Epithelial cell of proximal tubule (primary cell): ENCODE measurements at places on chromosomes 2 and 18. TPM values are rescaled to one million over a fixed set of nuclear protein-coding genes. Genes with fewer than 3 reads are reported as not detected.

DNA sequence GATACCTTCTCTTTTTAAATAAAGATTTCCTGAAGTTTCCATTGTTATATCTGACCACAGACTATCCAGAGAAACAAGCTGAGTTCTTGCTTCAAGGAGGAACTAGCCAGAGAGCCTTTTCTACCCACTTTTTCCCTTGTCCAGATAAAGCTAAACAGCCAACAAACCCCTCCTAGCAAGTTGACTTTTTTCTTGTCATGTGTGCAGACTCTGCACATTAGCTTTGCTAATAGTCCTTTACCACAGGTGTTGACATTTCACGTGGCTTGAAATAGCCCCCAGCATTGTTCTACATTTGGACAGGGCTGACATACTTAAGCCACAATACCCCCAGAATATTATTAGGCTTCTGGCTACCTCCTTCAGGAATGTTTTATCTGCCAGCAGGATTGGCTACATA, 40.7 kb downstream of the PCBP1 start:
- DNase-seq: no peak

- DNase-seq: no peak
Measured at GRCh38 chr18:78975292-78975691, 4.3 kb upstream of the SALL3 start.

DNA sequence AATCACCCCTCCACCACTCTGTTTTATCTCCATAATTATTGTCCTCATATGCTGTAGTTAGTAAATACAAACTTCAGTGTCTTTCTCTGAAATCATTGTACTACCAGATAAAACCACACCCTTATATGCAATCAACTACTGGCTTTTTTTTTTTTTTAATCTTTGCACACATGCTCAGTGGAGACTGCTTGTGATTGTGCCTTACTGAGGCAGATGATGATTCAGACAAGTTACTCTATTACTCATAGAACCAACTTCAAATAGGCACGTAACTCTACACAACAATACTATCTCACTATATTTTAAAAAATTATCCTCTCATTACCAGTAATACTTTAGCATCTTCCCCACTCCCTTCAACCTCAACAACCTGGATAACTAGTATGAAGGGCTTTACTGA, 1278.4 kb upstream of the PIK3C3 start:
- DNase-seq: no peak

DNA sequence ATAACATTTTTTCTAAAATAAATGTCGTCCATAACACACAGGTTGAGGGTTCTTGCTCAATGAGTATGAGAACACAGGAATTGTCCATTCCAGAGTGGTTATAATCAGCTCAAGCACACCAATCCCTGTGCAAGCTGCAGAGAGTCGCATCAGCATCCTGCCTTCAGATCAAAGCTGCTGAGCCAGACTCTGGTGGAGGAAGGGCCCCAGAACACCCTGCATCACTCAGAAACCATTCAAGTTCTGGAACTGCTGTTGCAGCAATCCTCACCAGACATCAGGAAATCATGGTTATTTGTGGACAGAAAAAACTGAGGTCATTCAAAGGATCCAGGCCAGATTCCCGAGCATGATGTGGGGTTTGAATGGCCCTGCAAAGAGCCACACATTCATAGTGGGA, 44.5 kb downstream of the DNER start:
- no peak for DNase-seq

DNA sequence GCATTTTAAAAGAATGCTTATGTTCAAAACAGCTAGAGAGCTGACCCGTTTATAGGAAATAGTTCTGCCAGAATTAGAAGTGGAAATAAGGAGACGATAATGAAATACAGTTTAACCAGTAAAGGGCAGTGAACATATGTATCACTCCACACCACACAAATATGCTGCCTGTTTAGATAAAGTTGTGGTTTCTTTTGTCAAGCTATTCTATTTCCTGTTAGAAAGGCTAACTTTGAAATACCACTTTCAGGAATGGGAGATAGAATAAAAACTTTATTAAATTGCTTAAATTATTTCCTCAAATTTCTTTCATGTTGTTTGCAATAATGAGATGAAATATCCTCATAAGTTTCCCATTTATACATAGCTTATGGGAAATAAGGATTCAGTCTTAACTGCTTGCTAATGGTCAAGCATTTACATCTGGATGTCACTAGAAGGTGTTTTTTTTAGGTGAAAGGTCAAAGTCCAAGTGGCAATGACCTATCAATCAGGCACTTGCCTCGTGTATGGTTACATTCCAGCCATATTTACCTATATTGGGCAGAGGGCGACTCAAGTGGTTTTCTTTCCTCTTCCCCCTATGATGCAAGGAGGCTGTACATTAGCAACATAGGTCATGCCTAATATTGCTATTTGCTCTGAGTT, 148.9 kb downstream of the ZEB2 start:
- no peak for DNase-seq

GRCh38 chr2:222663479-222663878, 7.6 kb upstream of the FARSB start:
- DNase-seq: no peak

- DNase-seq: no peak
Measured at GRCh38 chr2:168536925-168537466, 80.9 kb downstream of the CERS6 start.

DNA sequence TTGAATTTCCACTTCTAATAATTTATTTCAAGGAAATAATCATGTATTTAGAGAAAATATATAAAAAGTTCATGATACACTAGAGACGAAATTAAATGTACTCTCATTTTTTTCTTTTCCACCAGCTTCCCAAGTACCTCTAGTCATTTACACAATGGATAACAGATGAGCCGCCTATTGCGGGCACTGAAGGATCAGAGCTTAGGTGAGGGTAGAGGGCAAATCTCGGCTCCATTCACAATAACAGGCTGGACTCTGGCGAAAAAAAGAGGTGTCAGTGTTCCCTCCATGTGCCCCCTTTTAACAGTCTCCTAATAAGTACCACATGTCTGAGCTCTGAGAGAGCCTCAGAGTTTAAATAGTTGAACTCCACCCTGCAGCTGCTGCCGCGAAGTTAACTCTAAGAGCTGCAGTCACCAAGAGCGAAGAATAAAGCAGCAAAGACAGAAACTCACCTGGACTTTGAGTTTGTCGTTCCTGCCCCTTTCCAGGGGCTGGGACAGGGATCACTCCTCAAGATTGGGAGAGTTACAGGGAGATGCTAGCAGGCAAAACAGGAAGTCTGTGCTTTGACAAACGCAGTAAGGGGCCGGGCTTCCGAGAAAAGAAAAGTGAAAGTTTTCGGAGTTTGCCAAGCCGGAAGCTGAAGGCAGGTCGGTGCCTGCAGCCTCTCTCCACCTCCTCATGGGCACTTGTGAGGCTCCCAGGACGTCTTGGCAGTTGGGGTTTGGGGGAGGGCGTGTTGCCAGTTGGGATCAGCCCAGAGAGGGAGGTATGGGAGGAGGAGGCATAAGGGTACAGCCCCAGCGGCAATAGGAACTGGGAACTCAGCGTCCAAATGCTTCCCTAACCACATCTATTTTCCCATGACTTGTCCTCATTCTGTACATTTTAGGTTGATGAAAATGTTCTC, at the start of gene SP110:
Gene SP110 (minus strand): TSS at position 566 of the 913 bp plus-strand sequence. CDS start 3,057 bp downstream, outside the sequence.
- DNase-seq: no peak

DNA sequence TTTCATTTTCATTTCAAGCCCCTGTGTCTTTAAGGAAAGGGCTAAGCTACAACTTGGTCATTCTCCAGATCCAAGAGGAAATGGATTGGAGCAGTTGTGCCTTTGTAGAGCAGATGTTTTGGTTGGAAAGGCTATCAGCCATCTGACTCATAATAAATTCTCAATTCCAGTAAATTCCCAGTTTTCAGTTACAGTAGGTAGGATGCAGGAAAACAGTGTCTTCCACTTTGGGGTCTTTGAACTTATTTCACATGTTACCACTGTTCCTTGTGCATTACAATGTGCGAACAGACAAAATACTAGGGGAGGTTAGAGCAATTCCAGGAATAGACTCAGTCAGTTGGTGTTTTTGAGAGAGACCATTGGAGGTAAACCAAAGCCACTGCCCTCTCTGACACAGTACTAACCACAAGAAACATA, 211.9 kb downstream of the BABAM2 start:
- no peak for DNase-seq

DNA sequence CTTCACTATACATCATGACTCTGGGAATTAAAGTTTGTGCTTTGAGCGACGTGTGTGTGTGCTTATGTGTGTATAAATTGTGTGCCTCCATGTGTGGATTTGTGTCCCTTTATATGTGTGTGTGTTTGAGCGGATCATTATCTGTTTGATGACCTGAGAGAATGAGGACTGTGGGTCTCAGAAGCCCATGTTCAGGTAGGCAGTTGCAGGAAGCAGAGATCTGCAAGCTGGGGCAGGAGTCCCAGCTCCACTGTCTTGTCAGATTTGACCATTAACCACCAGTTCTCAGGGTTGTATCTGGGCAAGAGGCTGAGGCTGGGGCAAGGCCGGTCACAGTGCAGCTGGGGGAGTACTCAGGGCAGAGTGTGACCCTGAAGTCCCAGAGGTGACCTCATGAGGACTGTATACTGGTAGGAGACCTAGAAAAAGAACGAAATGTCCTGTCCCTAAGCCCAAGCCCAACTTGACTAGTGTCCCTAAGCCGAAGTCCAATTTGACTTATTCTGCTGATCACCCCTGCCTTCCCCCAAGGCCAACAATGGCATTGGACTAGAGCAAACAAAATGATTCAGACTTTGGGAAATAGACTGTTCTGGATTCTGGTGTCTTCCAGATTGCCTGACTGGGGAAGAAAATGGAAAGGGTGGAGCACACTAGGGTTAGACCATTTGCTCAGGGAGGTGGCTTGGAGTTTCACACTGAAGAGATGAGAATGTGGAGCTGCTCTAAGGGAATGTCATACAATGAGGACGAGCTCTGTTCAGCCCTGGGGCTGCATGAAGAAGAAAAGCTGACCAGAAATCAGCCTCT, 28.1 kb downstream of the RHOB start:
- DNase-seq: no peak

The TMEM200C gene
- total RNA-seq: 0.29 and 0.92 TPM in 2 replicates

The TUBB8B gene
- not detected in 2 replicates for total RNA-seq

The FAP gene
- total RNA-seq: 0.14 and 2.3 TPM in 2 replicates

The HOXD4 gene
- total RNA-seq: 26.0 and 28.0 TPM in 2 replicates

The PCARE gene
- total RNA-seq: not detected in 2 replicates

The CDK5R2 gene
- total RNA-seq: not detected in 2 replicates

The LHCGR gene
- not detected in 2 replicates for total RNA-seq

The ITGA4 gene
- 11.6 and 22.5 TPM in 2 replicates for total RNA-seq

The LIMS3 gene
- 1.7 and 9.3 TPM in 2 replicates for total RNA-seq

The TEX44 gene
- not detected in 2 replicates for total RNA-seq
